ENCODE measurements at places on chromosomes 13 and 19.

DNA sequence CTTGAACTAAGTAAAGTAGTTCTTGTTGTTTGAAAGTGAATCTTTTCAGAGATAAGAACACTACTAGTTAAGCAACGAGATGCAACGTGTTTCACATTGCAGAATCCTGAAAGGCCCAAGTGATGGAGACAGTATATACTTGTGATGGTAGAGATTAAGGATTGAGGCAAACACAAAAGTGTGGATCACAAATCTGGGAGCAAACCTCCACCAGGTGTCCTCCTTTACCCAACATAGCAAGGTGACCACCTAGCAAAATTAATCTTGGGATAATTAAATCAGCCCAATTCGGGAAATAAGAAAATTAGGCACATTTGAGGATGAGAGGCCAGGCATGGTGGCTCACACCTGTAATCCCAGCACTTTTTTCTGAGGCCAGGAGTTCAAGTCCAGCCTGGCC is 563.9 kb downstream of the DACH1 start:
- no peak for DNase-seq

DNA sequence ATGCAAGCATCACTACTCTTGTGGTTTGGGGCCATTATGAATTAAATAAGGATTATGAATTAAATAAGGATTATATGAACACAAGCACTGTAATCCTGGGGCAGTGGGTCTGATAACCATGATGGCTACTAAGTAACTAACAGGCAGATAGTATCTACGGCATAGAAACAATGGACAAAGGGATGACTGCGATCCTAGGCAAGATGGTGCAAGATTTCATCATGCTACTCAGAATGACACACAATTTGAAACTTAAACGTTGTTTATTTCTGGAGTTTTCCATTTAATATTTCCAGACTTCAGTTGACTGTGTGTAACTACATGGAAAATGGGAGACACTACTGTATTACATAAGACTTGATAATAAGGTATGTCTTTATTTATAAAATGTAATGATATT is 15.1 kb downstream of the KCNRG start:
- DNase-seq = no peak

DNA sequence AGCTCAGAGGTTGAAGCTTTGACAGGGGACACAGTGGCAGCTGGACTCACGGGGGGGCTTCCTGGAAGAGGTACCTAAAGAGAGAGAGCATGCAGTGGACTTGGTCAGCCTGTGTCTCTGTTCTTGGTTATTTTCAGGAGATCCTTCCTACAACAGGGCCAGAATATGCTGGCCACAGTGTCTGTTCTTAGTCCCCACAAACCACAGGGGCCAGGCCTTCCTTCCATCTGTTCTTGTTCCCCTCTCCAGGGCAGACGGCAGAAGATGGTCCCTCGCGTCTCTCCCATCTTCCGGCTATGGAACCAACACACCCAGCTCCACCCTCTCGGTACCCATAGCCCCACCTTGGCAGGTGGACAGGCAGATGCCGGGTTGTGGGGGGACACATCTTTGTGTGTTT is 24.8 kb downstream of the MAST3 start:
- DNase-seq = no peak

- no peak for DNase-seq
These were observed 11.0 kb downstream of the CYTH2 start for GRCh38 chr19:48480183-48480557.

- DNase-seq = peak; percentile 95
These were observed at the start of gene MFSD12 for GRCh38 chr19:3557461-3558248. TSS of gene MFSD12 (minus strand) at chr19:3557586. CDS start at chr19:3557403, 183 bp downstream.

- no peak for DNase-seq
These were observed 30.2 kb downstream of the TMED1 start for GRCh38 chr19:10805758-10806247.

- DNase-seq = peak; percentile 4
These were observed 1.6 kb upstream of the GAS6 start for GRCh38 chr13:113865427-113865826.

GRCh38 chr19:14091813-14092462 is 1.4 kb upstream of the SAMD1 start:
- no peak for DNase-seq

All from type B pancreatic cell (in vitro differentiated cells).